Right renal cortex interstitium (tissue), 3 donors: ENCODE measurements at places on chromosomes 6 and 20.

DNA sequence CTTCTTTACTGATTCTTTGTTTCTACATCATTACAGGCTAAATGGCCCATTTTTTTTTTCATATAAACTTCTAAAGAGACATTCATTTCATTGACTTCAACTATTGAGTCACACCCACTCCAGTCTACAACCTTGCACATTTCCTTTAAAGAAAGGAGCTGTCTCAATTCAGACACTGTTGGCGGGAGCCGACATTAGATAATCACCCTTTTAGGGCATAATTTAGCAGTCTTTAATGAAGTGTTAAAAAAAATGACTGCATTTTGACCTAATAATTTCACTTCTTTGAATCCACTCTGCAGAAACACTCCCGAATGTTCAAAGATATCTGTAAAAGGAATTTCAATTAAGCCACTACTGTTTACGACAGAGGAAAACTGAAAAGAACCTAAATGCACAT is 1.5 kb downstream of the EPM2A start:
- DNase-seq: no peak

DNA sequence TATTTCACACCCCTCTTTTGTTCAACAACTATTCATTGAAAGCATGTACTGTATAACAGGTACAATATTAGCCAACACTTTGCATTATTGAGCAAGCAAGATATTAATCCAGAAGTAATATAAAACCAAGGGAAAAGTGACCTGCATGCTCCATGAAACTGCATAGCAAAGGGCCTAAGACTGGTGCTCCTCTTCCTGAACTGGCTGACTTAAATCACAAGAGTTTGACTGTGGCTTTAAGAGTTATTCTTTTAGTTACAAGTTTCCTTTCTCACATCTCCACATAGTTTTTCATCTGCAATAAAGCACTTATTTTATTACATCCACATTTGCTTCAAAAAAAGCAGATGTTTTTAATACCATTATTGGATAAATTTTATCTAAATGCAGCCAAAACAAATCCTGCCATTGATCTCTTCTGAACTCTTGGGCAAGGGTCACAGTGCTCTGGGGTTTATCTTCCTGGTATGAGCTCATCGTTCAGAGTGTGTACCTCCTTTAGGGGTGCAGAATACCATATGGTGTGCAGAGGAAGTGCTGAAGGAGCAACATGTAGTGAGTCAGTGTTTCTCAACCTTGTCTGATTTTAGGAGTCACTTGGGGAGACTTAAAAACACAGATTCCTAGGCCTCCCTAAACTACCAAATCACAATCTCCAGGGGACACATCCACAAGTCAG is 1225.9 kb upstream of the MAP3K7 start:
- DNase-seq: no peak

DNA sequence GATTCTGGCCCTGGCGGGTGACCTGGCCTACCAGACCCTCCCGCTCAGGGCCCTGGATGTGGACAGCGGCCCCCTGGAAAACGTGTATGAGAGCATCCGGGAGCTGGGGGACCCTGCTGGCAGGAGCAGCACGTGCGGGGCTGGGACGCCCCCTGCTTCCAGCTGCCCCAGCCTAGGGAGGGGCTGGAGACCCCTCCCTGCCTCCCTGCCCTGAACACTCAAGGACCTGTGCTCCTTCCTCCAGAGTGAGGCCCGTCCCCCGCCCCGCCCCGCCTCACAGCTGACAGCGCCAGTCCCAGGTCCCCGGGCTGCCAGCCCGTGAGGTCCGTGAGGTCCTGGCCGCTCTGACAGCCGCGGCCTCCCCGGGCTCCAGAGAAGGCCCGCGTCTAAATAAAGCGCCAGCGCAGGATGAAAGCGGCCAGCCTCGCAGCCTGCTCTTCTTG is 868 bp upstream of the SLC2A4RG start:
- no peak for DNase-seq

GRCh38 chr20:31871618-31871954 is 1.2 kb downstream of the TTLL9 start:
- DNase-seq: no peak

- no peak for DNase-seq
Observed at GRCh38 chr6:110490110-110490509, 13.7 kb upstream of the SLC22A16 start.

DNA sequence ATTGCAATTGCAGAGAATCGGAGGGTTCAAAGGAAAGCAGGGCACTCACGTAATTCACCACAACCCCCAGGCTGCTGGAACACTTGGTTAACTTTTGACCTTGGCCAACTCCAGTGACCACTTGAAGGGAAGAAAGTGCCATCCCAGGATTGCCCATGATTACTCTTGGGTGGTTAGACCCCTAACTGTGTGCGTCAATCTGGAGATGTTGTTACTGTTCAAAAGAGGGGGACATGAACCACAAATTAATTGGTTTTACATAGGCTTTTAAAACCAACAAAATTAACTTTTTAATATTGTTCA is 50.1 kb upstream of the NCOA3 start:
- no peak for DNase-seq

GRCh38 chr20:45038745-45039474 is 62.0 kb downstream of the KCNS1 start:
- DNase-seq: no peak

GRCh38 chr6:155291291-155291690 is 23.0 kb downstream of the TFB1M start:
- no peak for DNase-seq

DNA sequence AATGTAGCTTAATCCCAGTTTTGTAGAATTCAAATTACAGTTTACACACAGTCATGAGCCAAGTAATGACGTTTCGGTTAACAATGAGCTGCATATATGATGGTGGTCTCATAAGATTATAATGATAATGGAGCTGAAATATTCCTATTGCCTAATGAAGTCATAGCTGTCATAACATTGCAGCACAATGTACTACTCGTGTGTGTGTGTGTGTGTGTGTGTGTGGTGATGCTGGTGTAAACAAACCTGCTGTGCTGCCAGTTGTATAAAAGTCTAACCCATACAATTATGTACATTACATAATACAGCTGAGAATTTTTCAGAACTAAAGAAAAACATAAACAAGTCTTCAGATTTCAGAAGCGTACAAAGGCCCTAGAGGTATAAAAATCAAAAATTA is 66.7 kb upstream of the ARID1B start:
- DNase-seq: no peak

DNA sequence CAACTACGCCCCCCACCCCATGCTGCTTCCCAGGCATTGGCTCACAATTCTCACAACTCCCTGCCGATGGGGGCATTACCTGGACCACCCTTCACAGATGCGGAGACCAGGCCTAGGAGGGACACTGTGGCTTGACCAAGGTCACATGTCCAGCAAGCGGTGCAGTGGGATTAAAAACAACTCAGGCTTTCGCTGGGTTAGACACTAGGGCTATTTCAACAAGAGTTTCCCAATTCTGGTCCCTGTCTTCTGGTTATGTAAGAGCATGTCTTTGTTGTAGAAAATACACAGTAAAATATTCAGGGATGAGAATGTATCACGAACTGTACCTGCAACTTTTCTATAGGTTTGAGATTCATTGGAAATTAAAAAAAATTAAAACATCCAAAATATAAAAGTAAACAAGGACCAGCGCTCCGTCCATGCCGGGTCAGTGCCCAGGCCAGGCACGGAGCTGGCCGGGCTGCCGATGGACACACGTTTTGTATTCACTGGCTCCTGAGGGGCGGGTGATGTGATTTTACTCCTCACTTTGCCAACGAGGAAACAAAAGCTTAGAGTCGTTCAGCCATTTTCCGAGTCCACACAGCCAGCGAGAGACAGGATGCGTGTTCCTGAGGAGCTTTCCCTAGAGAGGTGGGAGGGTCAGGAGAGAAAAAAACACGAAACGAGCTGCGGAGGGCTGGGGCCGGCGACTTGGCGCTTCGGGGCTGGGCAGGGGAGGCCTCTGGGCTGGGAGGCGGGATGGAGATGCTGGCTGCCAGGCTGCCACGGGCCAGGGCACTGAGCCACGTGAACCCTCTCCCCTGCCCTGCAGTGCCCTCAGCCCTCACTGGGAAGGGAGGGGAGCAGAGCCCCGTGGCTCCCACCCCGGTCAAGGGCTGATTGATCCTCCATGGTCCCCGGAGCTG is 17.1 kb upstream of the VSTM2L start:
- DNase-seq: no peak

DNA sequence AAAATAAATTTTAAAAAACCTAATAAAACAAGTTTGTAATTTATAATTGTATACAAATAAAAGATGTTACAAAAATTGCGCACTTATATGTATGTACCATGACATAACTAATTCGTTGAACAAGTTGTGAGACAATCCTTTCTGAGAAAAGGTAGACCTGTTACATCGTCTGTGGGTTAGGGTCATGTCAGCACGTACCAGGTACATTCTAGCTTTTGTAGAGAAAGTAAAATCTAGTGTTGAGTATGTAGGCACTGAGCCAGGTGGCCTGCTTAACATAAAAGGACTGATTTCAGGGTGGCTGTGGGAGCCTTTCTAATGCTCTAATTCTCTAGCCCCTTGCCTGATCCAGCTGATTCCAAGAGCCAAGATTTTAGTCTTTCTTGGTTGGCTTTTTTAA is 10.4 kb downstream of the RPL7L1 start:
- no peak for DNase-seq

- no peak for DNase-seq
Observed at GRCh38 chr6:11623272-11623671, 85.7 kb downstream of the TMEM170B start.

GRCh38 chr6:32794510-32794909 is 22.3 kb downstream of the HLA-DOB start:
- no peak for DNase-seq

DNA sequence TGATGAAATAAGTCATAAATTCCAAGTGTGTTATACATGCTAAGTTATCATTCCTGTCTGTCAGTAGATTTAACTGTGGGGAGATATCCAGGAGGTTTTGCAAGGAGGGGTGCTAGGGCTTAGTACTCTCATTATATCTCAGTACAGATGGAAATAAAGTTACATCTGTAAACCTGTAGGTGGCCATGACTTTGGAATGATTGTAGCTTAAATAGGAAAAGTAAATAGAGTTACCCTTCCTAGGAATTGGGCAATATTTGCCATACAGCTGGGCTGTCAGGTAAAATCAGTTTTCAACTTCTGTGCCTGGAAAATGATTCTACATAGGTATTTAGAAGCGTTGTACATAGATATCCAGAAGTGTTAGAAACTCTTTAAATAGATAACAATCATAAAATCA is 19.8 kb upstream of the TGM3 start:
- no peak for DNase-seq

DNA sequence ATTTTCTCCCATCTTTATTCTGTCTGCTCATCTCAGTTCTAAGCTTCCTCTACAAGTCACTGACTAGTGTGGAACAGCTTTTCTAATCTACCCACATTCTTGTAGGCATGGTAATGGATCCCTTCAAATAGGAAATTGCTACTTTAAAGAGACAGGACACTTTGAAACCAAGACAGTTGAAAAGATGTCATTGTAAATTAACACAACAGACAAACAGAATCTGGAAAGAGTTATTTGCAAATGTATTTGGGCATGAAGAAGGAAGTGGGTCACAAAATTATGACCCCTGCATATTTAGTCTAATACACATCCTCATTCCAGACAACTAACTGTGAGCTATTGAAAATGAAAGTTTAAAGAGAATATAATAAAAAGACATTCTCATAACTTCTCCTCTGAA is 298.2 kb upstream of the MARCKS start:
- no peak for DNase-seq

- no peak for DNase-seq
Observed at GRCh38 chr6:111301946-111302345, 181.1 kb downstream of the REV3L start.

DNA sequence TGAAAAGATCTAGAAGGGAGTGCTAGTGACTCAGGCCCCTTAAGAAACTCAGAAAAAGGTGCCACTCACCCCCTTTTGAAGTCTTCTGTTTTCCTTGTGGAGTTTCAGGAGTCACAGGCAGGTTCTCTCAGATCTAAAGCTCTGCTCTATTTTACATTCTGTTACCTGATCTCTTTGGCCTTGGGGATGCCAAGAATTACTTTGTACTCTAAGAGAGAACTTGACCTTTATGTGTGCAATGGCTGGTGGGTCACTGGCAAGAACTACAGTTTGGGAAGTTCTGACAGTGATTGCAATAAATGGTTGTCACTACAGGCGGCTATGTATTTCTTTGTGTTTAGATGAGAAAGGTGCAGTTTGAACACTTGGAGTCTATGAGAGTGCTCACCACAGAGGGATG is 24.2 kb upstream of the ENPP4 start:
- no peak for DNase-seq

DNA sequence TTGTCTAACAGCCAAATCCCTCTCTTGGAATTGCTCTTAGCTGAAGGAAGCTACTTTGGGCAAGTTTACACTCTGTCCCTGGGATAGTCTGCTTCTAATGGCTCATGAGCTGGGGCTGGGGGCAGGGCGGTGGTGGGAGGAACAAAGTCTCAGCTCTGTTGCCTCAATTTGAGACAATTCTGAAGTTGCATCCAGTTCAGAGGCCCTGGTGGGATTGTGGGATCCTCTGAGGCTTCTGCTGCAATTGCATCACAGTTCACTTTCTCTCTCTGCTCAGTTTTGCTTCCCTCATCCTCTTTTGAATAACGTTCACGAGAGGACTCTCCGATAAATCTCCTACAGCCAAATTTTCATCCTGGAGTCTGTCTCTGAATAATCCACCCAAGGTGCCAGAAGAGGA is 440.6 kb upstream of the SLC35B3 start:
- no peak for DNase-seq

DNA sequence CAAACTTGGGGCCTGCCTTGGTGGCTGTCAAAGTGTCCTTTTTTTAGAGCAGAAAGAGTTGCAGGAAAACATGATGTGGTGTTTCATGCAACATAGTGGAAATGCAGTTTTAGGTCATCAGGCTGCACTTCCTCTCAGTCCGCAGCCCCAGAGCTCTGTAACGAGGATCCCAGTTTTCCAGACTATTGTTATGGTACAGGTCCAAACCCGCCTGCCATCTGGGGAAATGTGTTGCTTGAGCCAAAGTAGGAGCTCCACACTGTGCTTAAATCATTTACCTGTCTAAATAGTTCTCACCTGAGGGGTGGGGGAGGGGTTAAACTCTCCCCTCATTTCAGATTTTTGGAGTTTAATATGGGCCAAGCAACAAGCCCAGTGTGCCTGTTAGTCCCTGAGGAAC is 59.8 kb downstream of the GOPC start:
- DNase-seq: no peak

DNA sequence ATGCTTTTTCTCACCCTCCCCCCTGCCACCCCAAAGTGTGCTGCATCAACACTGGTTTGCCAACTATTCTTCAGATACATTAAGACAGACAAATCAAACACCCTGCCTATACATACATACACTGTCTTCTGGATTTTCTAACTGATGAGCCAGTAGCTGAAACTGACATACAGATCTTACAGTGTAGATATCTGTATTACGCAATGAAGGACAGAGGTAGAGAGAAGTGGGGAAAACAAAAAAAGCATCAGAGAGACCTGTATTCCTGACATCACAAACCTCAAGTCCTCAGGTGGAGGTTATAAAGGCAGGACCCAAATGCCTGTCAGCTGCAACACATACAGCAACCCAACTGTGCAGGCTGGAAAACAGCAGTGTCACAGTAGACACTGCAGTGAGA is 535.4 kb downstream of the HACE1 start:
- DNase-seq: no peak

DNA sequence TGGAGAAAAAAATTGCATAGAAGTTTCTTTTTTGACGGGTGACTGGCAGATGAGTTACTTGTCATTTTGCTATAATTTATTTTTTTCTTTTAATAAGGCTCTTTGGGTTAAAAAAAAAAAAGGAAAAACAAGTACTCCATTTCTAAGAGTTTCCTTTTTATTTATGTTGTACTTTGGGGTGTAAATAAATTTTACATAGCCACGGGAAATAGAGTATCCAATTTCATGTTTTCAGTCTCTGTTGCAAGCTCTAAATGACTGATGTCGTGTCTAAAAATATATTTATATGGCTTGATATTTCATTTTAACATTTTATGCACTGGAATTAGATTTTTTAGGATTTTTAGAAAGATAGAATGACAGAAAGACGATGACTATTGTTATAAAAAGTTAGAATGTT is 3.4 kb downstream of the EYA4 start:
- no peak for DNase-seq
